ENCODE measurements at places on chromosomes 3 and 15. TPM values are rescaled to one million over a fixed set of nuclear protein-coding genes. Genes with fewer than 3 reads are reported as not detected.
A peak's percentile ranks its signal among the peaks of the same experiment; 100 is the strongest.

- no peaks in the 10 kb centered on the region for H3K27me3 ChIP-seq
- DNase-seq = no peak
- H3K4me3 ChIP-seq = no peak overlapping the region
- H3K27ac ChIP-seq = no peak overlapping the region
These were observed 35.6 kb upstream of the CCK start for GRCh38 chr3:42301446-42302175.

DNA sequence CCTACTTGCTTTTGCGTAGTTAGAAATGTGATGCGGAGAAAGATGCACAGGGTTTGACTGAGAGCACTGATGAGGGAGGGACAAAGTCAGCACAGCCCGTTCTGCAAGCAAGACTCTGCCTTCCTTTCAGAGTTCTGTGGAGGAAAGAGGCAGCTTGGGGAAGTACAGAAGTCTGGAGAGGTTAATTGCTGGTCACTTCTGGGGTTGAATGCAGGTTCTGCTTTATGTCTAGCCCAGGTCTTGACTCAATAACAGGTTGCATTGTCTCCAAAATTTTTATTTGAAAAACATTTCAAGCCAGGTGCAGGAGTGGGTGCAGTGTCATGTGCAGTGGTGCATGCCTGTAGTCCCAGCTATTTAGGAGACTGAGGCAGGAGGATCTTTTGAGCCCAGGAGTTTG lies 461.7 kb downstream of the NR2F2 start:
- no peak overlapping the region for H3K4me3 ChIP-seq
- H3K27ac ChIP-seq = no peak overlapping the region
- no peaks in the 10 kb centered on the region for H3K27me3 ChIP-seq

The CYP19A1 gene
- 9.6 TPM for polyA plus RNA-seq

The LRRC34 gene
- 2.9 TPM for polyA plus RNA-seq

- H3K27me3 ChIP-seq = no peaks in the 10 kb centered on the region
- no peak for DNase-seq
- no peaks in the 10 kb centered on the region for H3K36me3 ChIP-seq
- no peak overlapping the region for H3K27ac ChIP-seq
- peaks cover 12% of the 10 kb centered on the region for H3K4me1 ChIP-seq
These were observed 57.8 kb downstream of the NCEH1 start for GRCh38 chr3:172653004-172653572.

- peaks cover 49% of the 10 kb centered on the region for H3K4me1 ChIP-seq
- H3K27ac ChIP-seq = peak overlapping the region; percentile 37
- peaks cover 18% of the 10 kb centered on the region for H3K36me3 ChIP-seq
- no peak for DNase-seq
These were observed 3.1 kb downstream of the CCDC9B start for GRCh38 chr15:40337597-40337996.

GRCh38 chr15:36527235-36528162 lies 51.9 kb upstream of the CDIN1 start:
- H3K4me3 ChIP-seq = no peak overlapping the region
- no peaks in the 10 kb centered on the region for H3K36me3 ChIP-seq
- no peak for DNase-seq
- H3K27ac ChIP-seq = no peak overlapping the region
- H3K4me1 ChIP-seq = no peaks in the 10 kb centered on the region
- H3K27me3 ChIP-seq = peaks cover 3% of the 10 kb centered on the region

GRCh38 chr15:85854345-85855097 lies 59.8 kb upstream of the KLHL25 start:
- H3K27me3 ChIP-seq = peaks cover 5% of the 10 kb centered on the region
- peak; percentile 80 for DNase-seq
- no peak overlapping the region for H3K27ac ChIP-seq
- H3K36me3 ChIP-seq = no peaks in the 10 kb centered on the region
- no peak overlapping the region for H3K4me3 ChIP-seq

The ERICH6 gene
- polyA plus RNA-seq = not detected

- H3K4me1 ChIP-seq = no peaks in the 10 kb centered on the region
- H3K36me3 ChIP-seq = no peaks in the 10 kb centered on the region
- H3K4me3 ChIP-seq = peak overlapping the region; percentile 59
- no peaks in the 10 kb centered on the region for H3K27me3 ChIP-seq
These were observed 497 bp downstream of the PARP16 start for GRCh38 chr15:65286069-65286703.

The TGM4 gene
- 0.01 TPM for polyA plus RNA-seq

The FILIP1L gene
- polyA plus RNA-seq = 8.3 TPM

DNA sequence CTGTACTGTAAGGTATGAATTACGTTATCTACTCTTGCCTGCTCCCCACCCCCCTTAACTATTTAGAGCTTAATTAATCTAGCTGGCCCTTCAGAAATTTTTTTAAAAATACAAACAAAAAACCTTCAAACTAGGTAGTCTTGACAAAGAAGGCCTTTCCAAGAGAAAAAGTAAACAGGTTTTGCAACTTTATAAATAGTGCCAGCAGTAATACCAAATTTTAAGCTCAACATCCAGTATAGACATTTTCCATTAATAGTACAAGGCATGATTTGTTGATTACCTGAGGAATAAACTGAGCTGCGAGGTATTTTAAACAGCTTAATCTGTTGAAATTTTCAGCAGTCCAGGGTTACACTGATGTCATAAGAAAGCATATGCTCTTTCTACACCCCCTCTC lies 20.1 kb downstream of the STX19 start:
- no peak overlapping the region for H3K27ac ChIP-seq
- no peak for DNase-seq
- no peak overlapping the region for H3K4me3 ChIP-seq
- H3K27me3 ChIP-seq = no peaks in the 10 kb centered on the region

The DNAH1 gene
- 8.3 TPM for polyA plus RNA-seq

- H3K27me3 ChIP-seq = no peaks in the 10 kb centered on the region
- H3K4me3 ChIP-seq = no peak overlapping the region
- peaks cover 3% of the 10 kb centered on the region for H3K36me3 ChIP-seq
- no peak overlapping the region for H3K27ac ChIP-seq
- H3K4me1 ChIP-seq = no peaks in the 10 kb centered on the region
These were observed 26.6 kb downstream of the MIX23 start for GRCh38 chr3:122356402-122356801.

- H3K4me1 ChIP-seq = no peaks in the 10 kb centered on the region
- H3K36me3 ChIP-seq = no peaks in the 10 kb centered on the region
- no peak overlapping the region for H3K27ac ChIP-seq
- no peaks in the 10 kb centered on the region for H3K27me3 ChIP-seq
- H3K4me3 ChIP-seq = no peak overlapping the region
These were observed 992.2 kb downstream of the DIPK2A start for GRCh38 chr3:144963810-144964209.

The SAMD7 gene
- not detected for polyA plus RNA-seq

The SCG3 gene
- polyA plus RNA-seq = 0.14 TPM

DNA sequence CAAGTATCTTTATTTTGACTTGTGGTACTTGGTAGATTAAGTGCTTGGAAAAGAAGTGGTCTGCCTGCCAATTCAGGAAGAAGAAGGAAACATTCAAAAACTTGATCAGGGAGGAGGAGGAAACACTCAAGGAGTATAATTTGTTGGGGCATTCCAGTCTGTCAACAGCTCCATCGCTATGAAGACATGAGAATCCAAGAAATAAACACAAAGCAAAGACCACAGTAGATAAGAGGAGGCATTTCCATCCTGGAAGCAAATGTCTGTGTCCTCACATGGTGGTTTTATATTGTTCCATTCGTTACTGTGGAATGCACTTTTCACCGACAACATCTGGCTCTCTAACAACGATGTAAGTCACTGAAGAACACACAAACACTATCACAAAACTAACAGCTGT lies 176.1 kb upstream of the FRMD4B start:
- H3K4me3 ChIP-seq = no peak overlapping the region
- H3K4me1 ChIP-seq = no peaks in the 10 kb centered on the region
- H3K27ac ChIP-seq = no peak overlapping the region

The HYKK gene
- 5.7 TPM for polyA plus RNA-seq

The TMEM207 gene
- not detected for polyA plus RNA-seq

DNA sequence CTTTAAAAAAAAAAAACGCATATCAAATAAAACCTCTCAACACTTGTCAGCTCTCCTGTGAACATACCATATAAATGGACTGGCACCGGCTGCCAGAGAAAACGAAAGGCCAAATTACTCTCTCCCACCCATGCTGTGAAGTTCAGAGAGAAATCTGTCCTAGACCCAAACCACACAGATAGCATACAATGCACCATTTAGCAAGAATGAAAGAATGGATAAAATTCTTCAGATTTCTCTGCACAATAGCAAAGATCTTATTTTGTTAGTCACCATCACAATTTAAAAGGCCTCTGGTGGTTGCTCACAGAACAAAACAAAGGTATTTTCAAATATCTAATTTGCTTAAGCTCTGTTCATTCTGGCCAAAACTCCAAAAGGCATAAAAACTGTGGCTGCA lies 93.9 kb upstream of the BHLHE40 start:
- no peaks in the 10 kb centered on the region for H3K4me1 ChIP-seq
- H3K4me3 ChIP-seq = no peak overlapping the region
- no peaks in the 10 kb centered on the region for H3K27me3 ChIP-seq
- no peaks in the 10 kb centered on the region for H3K36me3 ChIP-seq
- no peak for DNase-seq

The SLC49A4 gene
- 7.3 TPM for polyA plus RNA-seq

The DYNLT2B gene
- polyA plus RNA-seq = 14.7 TPM

DNA sequence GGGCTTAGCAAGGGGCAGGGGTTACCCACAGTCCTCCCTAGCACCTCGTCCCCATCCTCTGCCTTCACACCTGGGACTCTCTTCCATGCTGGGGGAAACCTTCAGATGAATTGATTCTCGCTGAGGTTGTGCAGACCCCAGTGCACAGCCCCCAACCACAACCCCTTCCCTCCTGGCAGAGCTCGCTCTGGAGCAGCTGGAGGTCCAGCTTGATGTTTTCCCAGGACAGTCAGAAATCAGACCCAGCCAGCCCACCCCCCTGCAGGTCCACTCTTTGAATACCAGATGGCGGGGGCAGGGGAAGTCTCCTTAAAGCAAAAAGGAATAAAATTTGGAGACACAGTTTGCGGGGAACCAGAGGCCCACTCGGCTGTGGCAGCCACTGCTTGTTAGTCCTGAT lies 234.4 kb downstream of the XXYLT1 start:
- H3K4me3 ChIP-seq = no peak overlapping the region
- H3K36me3 ChIP-seq = no peaks in the 10 kb centered on the region
- H3K4me1 ChIP-seq = no peaks in the 10 kb centered on the region
- no peaks in the 10 kb centered on the region for H3K27me3 ChIP-seq

GRCh38 chr15:77921664-77922063 lies 155.8 kb downstream of the TBC1D2B start:
- no peaks in the 10 kb centered on the region for H3K27me3 ChIP-seq
- no peak for DNase-seq
- no peak overlapping the region for H3K27ac ChIP-seq
- H3K4me3 ChIP-seq = no peak overlapping the region

- no peaks in the 10 kb centered on the region for H3K36me3 ChIP-seq
- peaks cover 2% of the 10 kb centered on the region for H3K4me1 ChIP-seq
- DNase-seq = no peak
- no peaks in the 10 kb centered on the region for H3K27me3 ChIP-seq
- H3K4me3 ChIP-seq = no peak overlapping the region
These were observed 12.7 kb upstream of the ACTC1 start for GRCh38 chr15:34808016-34808415.

DNA sequence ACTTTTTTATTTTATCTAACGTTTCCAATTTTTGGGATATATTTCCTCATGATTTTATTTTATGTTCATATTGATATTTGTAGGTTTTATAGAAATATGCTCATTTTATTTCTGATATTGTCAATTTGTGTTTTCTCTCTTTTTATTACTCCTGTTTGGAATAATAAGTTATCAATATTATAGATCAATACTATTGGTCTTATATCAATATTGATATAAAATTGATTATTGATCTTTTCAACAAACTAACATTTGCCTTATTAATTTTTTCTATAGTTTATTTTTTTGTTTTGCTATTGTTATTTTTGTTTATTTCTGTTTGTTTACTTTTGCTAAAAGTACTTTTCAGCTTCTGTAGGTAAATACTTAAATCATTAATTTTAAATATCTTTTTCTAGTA lies 90.8 kb upstream of the CNTN6 start:
- H3K4me1 ChIP-seq = no peaks in the 10 kb centered on the region
- H3K4me3 ChIP-seq = no peak overlapping the region
- no peaks in the 10 kb centered on the region for H3K27me3 ChIP-seq
- H3K36me3 ChIP-seq = no peaks in the 10 kb centered on the region

- no peaks in the 10 kb centered on the region for H3K36me3 ChIP-seq
- no peak for DNase-seq
- peaks cover 7% of the 10 kb centered on the region for H3K27me3 ChIP-seq
These were observed 74.4 kb upstream of the CHRNB4 start for GRCh38 chr15:78715434-78715833.

The STAC gene
- polyA plus RNA-seq = 1.3 TPM

The GREM1 gene
- polyA plus RNA-seq = 0.06 TPM

DNA sequence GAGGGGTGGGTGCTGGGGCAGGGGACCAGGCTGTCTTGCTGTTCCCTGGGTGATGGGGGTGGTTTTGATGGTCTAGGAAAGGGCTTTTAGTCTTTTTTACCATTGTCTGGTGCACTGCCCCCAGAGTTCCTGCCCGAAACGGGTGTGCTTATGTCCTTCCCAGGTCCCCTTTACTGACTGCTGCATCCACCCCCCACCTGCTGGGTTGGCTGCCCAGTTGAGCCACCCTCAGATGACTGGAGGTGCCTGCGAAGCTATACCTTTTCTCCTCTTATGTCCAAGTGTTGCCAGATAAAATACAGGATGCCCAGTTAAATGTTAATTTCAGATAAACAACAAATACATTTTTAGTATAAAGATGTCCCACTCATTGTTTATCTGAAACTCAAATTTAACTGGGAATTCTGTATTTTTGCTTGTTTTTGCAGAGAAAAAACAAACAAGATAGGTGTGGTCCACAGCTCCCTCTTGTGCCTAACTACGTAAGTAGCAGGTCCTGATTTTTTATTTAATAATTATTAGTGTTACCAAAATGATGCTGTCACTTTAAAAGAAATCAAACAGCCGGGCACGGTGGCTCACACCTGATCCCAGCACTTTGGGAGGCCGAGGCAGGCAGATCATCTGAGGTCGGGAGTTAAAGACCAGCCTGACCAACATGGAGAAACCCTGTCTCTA lies 6.1 kb upstream of the RPP14 start:
- H3K4me1 ChIP-seq = no peaks in the 10 kb centered on the region
- DNase-seq = peak; percentile 72
- no peaks in the 10 kb centered on the region for H3K27me3 ChIP-seq

- H3K4me1 ChIP-seq = no peaks in the 10 kb centered on the region
- no peak overlapping the region for H3K4me3 ChIP-seq
- H3K27ac ChIP-seq = no peak overlapping the region
- no peak for DNase-seq
- peaks cover 4% of the 10 kb centered on the region for H3K36me3 ChIP-seq
- H3K27me3 ChIP-seq = no peaks in the 10 kb centered on the region
These were observed 64.0 kb downstream of the USP13 start for GRCh38 chr3:179716811-179717210.

The MAP1A gene
- 1.8 TPM for polyA plus RNA-seq

The HCLS1 gene
- 240 TPM for polyA plus RNA-seq

DNA sequence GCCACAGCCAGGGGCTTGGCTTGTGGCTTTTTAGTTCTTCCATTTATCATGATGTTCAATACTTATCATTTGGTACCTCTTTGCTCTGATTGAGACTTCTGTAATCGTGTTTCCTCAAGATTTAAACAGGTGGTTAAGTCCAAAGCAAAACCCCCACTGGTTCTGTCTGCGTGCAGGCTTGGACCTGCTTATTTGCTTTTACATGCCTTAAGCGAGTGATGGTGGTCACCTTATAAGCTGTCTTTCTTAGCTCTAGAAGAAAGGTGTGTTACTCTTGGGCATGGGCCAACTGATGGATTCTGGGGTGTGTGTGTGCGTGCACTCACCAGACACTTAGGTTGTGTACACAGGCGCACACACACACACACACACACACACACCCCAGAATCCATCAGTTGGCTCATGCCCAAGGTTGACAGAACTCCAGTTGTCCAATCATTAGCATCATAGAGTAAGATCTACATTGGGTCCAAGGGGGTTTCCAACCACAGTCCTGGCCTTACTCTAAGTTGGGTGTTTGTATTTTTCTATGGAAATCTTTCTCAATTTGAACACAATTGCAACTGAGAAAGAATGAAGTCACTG lies 1.2 kb downstream of the MYZAP start:
- H3K27ac ChIP-seq = peak overlapping the region; percentile 99
- H3K4me1 ChIP-seq = peaks cover 12% of the 10 kb centered on the region
- H3K4me3 ChIP-seq = peak overlapping the region; percentile 36

The HRG gene
- not detected for polyA plus RNA-seq

Data from lung (tissue), 17 donors.